ENCODE measurements at places on chromosomes 4 and X.

DNA sequence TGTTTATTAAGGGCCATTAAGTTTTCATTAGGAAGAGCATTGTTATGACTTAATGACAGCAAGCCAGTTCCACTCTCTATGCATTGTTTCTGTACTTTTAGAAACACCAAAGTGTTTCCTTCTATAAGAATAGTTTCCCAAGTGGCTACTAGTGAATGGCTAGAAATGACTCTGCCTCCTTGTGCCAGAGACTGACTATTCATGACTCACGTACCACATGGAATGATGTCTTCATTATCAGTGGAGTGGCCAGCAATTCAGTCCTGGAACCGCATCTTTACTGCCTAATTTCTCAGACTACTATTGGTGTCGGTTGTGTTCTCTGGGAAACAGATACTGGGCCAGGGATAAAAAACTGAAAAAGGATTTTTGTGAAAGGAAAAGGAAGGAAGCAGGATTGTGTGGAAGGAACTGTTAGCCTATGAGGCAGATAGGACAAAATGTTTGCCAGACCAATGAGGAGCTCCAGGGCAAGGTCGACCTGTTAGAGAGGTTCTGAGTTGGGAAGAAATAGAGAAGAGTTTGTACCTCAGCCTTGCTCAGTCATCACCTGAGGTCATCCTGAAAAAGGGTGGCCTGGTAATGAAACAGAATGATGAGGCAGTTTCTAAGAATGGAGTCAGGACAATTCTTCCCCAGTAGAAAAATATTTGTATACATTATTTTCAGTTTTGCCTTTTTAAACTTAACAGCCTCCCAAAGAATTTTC lies 218.6 kb downstream of the SPCS3 start:
- H3K27ac ChIP-seq, result no peak overlapping the region
- H3K4me3 ChIP-seq, result no peak overlapping the region
- H3K27me3 ChIP-seq, result no peaks in the 10 kb centered on the region
- H3K36me3 ChIP-seq, result no peaks in the 10 kb centered on the region

- H3K27ac ChIP-seq, result no peak overlapping the region
- H3K4me1 ChIP-seq, result no peaks in the 10 kb centered on the region
- DNase-seq, result no peak
Observed at GRCh38 chr4:182206916-182207315, 36.3 kb upstream of the TENM3 start.

- H3K36me3 ChIP-seq, result no peaks in the 10 kb centered on the region
- DNase-seq, result no peak
- no peaks in the 10 kb centered on the region for H3K4me1 ChIP-seq
- H3K27me3 ChIP-seq, result no peaks in the 10 kb centered on the region
Observed at GRCh38 chr4:153420361-153420760, 45.8 kb upstream of the TMEM131L start.

- DNase-seq, result no peak
- no peaks in the 10 kb centered on the region for H3K27me3 ChIP-seq
- no peak overlapping the region for H3K4me3 ChIP-seq
- no peaks in the 10 kb centered on the region for H3K36me3 ChIP-seq
- no peaks in the 10 kb centered on the region for H3K4me1 ChIP-seq
Observed at GRCh38 chr4:158610790-158611189, 60.9 kb downstream of the C4orf46 start.

DNA sequence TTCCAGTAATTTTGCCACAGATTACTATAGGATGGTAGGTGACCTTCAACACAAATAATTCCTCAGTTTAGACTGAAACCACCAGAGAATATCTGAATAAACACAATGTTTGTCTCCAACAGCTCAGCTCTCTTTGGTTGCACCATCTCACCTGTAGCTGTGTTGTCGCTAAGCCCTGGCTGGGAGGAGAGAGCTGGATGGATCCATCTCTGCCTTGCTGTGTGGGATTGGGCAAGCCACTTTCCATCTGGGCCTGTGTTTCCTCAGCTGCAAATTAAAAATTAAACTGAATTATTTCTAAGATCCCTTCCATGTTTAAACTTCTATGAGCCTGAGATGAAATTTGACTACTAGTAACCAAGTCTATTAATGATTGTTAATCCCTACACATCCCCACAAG lies 310.2 kb downstream of the FBXW7 start:
- H3K36me3 ChIP-seq, result no peaks in the 10 kb centered on the region
- H3K27ac ChIP-seq, result no peak overlapping the region
- no peaks in the 10 kb centered on the region for H3K27me3 ChIP-seq
- H3K4me1 ChIP-seq, result no peaks in the 10 kb centered on the region

DNA sequence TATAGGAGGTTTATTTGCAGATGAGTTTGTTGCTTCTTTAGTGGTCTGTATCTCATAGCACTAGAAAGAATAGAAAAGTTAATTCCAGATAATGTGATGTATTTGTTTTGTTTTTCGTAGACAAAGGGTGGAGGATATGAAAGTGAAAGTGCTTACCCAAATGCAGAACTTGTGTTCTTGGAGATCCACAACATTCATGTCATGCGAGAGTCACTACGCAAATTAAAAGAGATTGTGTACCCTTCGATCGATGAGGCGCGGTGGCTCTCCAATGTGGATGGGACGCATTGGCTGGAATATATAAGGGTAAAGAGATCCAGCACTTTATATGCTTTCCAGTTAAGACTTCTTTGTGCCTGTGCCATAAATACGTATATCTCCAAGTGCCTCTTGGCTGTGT lies 43.3 kb downstream of the MTMR1 start:
- no peak overlapping the region for H3K4me3 ChIP-seq
- no peak overlapping the region for H3K27ac ChIP-seq
- no peaks in the 10 kb centered on the region for H3K4me1 ChIP-seq
- peaks cover 14% of the 10 kb centered on the region for H3K36me3 ChIP-seq

DNA sequence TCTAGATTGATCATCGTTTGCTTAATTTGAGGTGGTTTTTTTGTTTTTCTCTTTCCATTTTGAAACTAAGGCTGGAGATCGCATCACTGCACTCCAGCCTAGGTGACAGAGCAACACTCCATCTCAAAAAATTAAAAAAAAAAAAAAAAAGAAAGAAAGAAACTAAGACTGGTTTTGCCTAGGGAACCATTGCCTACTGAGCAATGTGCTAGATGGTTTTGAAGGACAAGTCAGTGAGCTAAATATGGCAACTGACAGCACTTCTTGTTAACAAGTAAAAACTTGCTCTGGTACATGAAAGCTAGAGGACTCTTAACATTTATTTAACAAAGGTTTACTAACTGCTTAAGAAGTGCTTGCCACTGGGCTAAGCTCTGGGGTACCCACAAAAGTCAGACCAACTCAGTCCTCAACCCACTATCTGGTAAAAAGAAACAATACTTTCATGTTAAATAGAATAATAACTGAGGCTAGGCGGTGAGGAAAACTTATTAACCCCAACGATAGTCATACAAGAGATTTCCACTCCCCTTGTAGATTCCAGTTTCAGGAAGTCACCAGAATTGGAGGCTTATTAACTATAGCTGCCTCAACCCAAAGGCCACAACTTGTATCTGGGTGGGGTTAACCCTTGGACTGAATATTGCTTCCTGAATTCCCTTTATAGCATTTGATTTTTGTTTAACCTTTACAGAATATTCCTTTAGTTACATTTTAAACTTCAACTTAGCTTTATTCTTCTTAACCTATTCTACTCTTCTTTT lies 111.6 kb downstream of the FRYL start:
- H3K36me3 ChIP-seq, result no peaks in the 10 kb centered on the region
- no peaks in the 10 kb centered on the region for H3K27me3 ChIP-seq
- no peaks in the 10 kb centered on the region for H3K4me1 ChIP-seq
- H3K27ac ChIP-seq, result no peak overlapping the region
- no peak overlapping the region for H3K4me3 ChIP-seq
- no peak for DNase-seq

DNA sequence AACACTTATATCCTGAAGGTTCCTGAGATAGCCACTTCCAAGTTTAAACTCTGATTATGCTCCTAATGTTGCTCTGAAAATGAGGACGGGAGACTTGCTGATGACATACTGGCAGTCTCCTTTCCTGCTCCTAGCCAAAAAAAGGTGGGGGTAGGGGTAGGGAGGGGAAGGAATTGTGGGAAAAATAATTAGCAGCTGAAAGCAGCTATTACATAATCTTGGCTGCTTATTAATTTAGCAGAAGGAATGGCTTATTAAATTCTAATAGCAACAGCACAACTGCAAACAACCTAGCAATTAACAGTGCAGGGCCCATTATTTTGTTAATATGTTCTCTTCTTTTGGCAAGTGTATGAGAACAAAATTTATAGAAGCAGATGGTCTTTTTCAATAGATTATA lies 2.0 kb upstream of the AP1S2 start:
- H3K27me3 ChIP-seq, result no peaks in the 10 kb centered on the region
- no peak overlapping the region for H3K27ac ChIP-seq
- H3K4me1 ChIP-seq, result no peaks in the 10 kb centered on the region
- H3K36me3 ChIP-seq, result no peaks in the 10 kb centered on the region
- H3K4me3 ChIP-seq, result no peak overlapping the region
- DNase-seq, result no peak

- H3K27ac ChIP-seq, result no peak overlapping the region
- H3K4me1 ChIP-seq, result no peaks in the 10 kb centered on the region
- H3K36me3 ChIP-seq, result no peaks in the 10 kb centered on the region
- no peaks in the 10 kb centered on the region for H3K27me3 ChIP-seq
- H3K4me3 ChIP-seq, result no peak overlapping the region
Observed at GRCh38 chr4:152392079-152392478, 143.8 kb downstream of the FBXW7 start.

DNA sequence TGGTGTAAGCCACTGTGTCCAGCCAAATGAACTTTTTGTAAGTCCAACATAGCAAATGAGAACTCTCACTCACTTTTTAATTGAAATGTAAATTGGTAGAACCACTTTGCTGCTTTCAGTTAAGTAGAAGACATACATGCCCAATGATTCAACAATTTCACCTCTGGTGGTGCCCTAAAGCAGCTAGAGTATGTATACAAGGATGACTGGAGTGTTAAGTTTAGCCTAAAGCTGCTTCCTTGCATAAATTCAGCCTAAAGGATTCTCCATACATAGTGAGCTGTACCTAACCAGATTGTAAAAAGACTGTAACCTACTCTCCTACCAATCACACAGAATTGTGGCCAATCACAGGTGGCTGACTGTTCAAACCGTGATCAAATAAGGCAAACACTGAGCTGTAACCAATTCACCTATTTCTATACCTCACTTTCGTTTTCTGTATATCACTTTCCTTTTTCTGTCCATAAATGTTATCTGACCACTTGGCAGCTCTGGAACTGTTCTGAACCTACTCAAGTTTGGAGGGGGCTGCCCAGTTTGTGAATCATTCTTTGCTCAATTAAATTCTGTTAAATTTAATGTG lies 39.9 kb downstream of the PDS5A start:
- H3K27me3 ChIP-seq, result no peaks in the 10 kb centered on the region
- H3K4me1 ChIP-seq, result peaks cover 36% of the 10 kb centered on the region
- H3K27ac ChIP-seq, result no peak overlapping the region
- DNase-seq, result no peak

DNA sequence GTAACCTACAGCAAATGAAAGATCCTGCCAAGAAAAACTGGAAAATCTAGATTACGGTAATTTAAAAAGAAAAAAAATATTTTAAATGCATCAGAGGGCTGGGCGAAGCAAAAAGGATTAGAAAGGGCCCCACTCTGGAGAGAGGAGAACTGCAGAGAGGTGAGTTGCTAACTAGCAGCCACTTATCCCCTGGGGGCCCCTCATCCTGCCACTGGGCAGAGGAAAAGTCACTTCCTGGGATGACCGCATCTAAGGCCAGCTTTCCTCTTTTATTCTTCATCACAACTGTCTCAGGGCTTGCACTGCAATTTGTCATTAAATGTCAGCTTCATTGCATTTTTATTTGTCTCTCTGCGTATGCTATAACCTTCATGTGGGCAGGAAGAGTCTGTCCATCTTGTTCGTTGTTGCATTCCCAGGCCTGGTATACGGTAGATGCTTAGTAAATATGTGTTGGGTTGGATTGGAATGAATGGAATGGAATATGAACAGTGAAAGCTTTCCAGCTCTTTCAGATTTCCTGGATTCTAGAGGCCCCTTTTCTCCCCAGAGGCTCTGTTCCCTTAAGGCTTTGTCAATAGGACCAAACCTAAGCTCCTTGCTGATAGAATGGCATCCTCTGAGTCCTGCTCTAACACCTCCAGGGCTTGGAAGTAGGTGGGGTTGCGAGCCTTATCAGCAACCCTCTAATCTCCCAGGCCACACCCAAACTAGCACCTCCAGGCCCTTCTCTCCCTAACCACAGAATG lies 58.9 kb downstream of the TLR10 start:
- H3K36me3 ChIP-seq, result no peaks in the 10 kb centered on the region
- peaks cover 6% of the 10 kb centered on the region for H3K4me1 ChIP-seq
- H3K4me3 ChIP-seq, result no peak overlapping the region
- no peak for DNase-seq
- no peak overlapping the region for H3K27ac ChIP-seq
- H3K27me3 ChIP-seq, result no peaks in the 10 kb centered on the region

GRCh38 chr4:41009411-41009810 lies 204.9 kb downstream of the APBB2 start:
- no peaks in the 10 kb centered on the region for H3K36me3 ChIP-seq
